GM06990 (cell line): ENCODE measurements at places on chromosomes 5 and 9.

DNA sequence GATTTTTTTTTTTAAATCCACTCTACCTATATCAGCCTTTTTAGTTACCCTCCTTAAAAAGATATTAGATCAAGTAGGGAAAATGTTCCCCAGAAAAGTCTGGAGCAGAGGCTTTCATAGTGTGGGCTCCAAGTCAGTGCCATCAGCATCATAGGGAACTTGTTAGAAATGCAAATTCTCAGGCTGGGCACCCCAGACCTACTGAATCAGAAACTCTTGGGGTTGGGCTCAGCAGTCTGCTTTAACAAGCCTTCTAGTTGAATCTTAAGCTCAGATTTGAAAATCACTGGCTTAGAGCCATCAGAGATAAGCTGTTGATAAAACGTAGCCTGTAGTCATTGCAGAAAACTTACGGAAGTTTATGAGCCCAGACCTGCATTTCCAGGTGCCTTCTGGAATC is 140.1 kb downstream of the TMEM38B start:
- DNase-seq, result no peak

DNA sequence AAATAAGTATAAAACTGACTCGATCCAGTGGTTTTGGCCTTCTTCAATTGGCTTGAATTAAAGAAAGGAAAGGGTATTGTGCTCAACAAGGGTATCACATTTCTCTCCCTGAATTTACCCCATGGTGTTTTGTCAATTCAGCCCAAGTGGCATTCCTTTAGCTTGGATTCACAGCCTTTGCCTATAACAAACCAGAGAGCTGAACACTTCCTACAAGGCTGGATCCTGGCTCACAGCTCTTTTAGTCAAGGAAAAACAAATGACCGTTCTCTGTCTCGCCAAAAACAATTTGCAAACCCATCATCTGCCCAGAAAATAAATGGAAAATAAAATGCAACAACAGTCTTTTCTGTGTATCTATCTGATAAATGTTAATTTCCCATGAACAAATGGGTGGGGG is 5.7 kb downstream of the ZNF366 start:
- no peak for DNase-seq

- DNase-seq, result no peak
Observed at GRCh38 chr5:124462751-124463150, 283.7 kb downstream of the ZNF608 start.

DNA sequence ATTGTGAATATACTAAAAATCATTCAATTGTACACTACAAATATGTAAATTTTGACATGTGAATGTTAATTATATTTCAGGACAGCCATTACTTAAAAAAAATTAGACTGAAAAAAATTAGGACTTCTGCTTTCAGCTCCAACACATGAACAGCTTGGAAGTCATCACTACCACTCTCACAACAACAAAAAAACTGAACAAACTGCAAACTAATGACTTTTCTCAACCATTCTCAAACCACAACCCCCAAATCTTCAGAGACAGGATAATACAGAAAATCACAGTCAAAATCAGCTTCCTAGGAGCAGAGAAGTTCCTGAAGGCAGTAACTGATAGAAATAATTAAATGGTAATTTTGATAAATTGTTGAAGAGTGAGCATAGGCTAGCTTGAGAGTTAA is 686.4 kb downstream of the TLE1 start:
- no peak for DNase-seq

DNA sequence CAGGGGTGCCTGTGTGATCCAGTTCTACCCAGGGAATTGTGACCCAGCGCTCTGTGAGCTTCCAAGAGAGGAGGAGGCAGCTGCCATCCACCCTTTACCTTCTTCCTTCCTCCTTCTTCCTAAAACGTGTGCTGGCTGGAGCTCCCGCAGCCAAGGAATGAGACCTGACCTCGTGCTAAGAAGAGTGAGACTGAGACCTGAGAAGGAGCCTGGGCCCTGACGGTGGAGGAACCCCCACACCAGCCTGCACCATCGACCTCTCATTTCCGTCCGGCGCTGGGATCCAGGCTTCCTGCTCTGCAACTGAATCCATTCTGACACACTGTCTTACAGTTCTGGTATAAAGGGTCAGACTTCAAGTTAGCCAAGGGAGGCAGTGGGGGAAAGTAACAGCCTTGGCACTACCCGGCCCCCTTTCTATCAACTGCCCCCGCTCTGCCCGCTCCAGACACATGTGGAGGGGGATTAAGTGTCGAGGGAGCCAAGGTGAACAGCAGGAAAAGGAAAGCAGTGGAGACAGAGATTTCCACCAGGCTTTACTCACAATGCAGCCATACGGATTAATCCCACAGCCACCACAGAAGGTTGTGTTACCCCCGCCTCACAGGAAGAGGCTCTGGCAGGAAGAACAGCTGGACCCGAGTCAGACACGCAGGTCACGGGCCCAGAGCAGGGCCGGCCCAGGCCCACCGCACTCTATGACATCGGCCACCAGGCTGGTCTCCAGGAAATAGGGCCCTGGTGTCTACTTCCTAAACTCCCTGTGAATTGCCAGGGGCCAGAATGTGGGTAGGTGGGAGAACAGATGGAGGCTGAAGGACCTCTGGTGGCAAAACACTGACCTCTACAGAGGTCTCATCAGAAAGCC is 15.8 kb downstream of the MGAT1 start:
- DNase-seq, result no peak

GRCh38 chr5:56594792-56595191 is 220.6 kb upstream of the MAP3K1 start:
- DNase-seq, result no peak

DNA sequence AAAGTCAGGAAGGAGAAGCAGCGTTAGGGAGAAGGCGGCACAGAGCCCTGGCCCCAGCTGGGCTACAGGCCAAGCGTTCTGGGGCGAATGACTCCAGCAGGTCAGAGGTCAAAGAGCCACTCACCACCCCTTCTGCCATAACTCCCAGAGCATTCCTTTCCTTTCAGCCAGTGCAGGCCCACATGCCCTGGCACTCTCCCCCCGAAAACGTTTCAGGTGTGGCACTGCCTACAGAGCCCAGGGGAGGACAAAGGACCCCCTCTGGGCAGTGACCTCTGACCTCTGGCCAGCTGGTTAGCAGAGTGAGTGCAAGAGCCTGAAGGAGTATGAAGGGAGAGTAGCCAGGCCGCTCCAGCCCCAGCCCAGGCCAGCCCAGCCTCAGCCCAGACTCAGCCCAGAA is 4.9 kb downstream of the ABCA2 start:
- DNase-seq, result no peak

DNA sequence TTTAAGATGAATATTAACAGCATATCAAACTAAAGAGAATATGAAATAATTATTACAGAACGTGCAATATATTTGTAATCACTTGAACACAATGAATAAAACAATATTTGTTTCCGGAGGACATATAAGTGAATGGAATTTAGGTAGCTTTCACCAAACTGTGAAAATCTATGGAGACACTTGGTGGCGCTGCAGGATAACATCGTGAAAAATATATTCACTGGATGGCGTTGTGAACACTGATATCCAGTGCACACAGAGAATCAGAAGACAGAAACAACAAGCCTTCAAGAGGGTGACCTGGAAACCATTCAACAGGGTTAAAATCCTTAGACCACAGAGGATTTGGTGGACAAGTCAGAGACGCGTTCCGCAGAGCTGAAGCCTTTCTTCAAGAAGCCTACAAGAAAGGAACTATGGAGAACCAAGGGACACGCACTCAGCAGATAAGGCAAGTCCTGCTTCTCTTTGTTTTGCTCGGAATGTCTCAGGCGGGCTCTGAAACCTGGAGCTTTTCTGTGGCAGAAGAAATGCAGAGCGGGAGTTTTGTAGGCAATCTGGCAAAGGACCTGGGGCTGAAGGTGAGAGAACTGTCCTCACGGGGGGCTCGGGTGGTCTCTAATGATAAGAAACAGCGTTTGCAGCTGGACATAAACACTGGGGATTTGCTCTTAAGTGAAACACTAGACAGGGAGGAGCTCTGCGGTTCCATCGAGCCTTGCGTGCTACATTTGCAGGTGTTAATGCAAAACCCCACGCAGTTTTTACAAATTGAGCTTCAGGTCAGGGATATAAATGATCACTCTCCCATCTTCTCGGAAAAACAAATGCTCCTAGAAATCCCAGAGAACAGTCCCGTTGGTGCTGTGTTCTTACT is at the start of gene PCDHB11:
Gene PCDHB11 (plus strand): TSS at position 269 of the 877 bp plus-strand sequence. CDS start 148 bp downstream, at position 417.
- DNase-seq, result no peak

DNA sequence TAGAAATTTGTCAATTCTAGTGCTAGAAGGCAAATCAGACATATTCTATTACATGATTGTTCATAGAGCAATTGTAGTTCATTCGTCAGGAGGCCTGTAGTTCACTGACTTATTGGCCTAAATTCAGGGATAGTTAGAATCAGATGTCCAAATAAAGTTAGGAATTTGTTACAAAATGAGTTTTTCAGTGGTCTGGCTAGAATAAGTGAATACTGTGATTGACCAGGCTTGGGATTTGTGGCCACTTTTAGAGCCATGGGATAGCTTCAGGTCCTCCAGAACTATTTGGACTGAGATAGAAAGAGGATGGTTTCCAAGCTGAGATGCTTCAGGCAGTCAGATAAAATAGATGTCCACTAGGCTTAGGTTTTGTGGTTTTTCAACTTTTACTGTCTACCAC is 199.1 kb upstream of the MPDZ start:
- DNase-seq, result no peak

- DNase-seq, result no peak
Observed at GRCh38 chr5:56290378-56291078, 57.4 kb upstream of the ANKRD55 start.

DNA sequence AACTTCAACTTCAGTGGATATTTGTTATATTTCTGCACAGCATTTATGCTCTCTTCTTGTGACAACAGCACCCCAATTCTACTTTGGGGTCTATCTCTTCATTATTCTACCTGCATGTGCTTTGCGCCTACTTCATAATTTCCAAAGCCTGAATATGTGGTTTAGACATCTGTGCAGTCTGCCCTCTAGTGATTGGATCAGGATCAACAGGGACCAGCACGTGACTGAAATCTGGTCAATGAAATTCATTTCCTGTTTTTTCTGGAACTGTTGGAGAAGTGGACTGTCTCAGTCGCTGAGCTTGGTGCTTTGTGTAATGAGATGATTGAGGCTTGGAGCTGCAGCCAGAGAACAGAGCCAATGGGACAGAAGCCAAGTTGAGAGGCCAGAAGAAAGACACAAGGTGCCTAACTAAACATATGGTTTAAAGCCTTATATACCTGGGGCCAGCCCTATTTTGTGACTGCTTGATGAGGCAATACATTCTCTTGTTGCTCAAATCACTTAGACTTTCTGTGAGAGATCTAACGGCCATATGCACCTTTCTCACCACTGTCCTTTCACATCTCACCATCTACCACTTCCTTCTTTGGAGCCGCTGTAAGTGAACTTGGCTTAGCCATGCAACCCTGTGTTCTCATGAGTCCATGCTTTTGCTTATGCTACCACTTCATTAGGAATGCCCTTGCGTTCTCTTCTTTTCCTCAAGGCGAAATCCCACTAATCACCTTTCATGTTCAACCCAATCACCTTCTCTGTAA is 68.8 kb upstream of the PPP2R2B start:
- no peak for DNase-seq

DNA sequence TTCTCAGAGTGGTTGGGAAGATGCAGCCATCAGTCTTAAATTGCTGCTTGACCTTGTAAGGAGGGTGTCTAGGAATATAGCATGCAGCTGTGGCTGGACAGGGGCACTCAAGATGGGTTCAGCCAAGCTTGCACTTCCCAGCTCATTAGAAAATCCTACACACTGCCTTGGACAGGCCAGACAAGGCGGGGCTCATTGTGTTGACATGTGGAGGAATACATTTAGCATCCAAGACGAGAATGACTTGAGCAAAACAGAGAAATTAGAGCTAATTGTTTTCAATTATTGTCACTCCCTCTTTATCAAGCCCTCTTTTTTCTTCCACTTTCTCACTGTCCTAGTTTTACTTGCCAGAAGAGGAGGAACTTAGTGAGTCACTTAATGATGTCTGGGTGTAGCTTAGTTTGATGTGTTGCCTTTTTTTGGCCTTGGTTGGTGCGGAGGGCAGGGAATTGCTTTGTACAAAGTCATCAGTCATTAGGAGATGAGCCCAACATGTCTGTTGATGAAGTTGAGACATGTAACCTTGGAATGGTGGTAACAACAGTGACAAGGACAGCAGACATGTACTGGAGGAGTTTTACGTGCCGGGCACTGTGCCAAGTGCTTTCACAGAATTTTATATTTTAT is 1219.3 kb upstream of the WWC1 start:
- DNase-seq, result no peak

DNA sequence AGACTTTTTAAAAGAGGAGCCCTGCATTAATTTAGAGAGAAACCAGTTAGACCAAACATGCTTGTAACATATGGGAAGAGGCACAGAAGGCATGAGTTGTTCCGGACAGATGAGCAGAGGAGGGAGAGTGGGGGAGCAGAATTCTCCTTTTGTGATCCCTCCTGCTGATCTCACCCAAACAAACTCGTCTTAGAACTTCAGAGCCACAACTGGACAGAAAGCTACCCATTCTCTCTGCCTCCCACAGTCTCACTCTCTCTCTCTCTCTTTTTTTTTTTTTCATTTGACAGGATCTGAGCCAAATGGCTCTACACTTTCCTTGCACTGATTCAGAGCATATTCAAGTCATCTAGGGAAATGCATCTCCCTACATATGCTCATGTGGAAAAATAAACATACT is 196.0 kb upstream of the PAPPA start:
- no peak for DNase-seq

DNA sequence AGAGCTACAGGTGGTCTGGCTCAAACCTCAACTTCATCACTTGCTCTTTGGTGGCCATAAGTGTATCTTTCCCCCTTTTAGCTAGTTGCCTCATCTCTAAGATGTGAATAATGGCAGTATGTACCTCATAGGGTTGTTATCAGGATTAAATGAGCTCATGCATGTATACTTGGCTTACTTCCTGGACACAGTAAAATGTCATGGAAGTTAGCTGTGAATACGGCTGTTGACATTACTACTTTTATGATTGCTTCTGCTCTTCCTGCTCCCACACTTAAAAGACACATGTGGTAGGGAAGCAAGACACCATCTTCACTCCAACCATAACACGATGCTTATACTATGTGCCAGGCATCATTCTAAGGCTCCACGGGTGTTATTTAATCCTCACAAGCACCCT is 114.5 kb upstream of the GPR151 start:
- DNase-seq, result no peak

- no peak for DNase-seq
Observed at GRCh38 chr5:126659805-126660482, 59.2 kb downstream of the PHAX start.
